ENCODE measurements at places on chromosomes 3 and 15.

- DNase-seq: no peak
Observed at GRCh38 chr15:70602281-70602680, 161.1 kb downstream of the UACA start.

DNA sequence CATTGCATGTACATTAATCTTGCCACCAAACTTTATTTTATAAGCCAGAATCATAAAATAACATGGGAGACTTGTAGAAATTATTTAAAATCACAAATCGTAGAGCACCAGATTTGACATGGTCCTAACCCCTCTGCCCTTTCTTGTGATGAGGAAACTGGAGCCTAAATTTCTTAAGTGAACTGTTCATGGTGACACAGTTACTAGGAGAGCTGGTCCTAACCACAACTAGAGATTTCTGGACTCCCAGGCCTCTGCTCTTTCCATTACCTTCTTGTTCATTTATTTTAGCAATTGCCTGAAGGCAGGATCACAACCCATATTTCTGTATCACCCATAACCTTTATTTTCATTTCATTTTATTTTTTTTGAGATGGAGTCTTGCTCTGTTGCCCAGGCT is 352.5 kb downstream of the LPP start:
- no peak for DNase-seq

DNA sequence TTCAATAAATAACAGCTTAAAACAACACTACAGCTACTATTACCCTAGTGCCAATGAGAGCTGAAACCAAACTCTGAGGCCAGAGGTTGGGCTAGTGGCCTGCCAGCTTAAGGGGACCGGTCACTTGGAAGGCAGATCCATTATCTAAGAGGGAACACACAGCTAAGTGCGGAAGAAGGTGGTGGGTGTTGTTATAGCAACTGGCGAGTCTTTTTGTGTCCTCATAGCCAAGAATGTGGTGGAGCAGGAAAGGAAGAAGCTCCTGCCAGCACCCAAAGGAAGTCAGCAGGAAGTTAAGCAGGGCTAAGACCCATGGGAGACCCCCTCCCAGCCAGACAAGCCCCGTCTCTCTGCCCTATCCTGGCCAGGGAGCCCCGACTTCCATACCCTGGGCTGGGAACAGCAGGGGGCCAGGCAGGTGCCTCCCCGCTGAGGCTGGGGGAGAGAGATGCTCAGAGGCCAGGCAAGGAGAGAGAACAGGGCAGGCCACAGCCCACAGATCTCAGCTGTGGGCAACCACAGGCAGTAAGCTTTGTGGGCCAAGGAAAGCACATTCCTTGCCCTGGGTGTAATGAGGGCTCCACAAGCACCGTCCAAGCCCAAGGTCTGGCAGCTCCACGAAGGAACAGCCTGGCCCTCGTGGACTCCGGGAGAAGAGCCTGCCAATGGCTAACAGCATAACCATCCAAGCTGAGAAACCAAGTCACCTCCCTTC is 34.0 kb upstream of the HRH1 start:
- DNase-seq: no peak

DNA sequence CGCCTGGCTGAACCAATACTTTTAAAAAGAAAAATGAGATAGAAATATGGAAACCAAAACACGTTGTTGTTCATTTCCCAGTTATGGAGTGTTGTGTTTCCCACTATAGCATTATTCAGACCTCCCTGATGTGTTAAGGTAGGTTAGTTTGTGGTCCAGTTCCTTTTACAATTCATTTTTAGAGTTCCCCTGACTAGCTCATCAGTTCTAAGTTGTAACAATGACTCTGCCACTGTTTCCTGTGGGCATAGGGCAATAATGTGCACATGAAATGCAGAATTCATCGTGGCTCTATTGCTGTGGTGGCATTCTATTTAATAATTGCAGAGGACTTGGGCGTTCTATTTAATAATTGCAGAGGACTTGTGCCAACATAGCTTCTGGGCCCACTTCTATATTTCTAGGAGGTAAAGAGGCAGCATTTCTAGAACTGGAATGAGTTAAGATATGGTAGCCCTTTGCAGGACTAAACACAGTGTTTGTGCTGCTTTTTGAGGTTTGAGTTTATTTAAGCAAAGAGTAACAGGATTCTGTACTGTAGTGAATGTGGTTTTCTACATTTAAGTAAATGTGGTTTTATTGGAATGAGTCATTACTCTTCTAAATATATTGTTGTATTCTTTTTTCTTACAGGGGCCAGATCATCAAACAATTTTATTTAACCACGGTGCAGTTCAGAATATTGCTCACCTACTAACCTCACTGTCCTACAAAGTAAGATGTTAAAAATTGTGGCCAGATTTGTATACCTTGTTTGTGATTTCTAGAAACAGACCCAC is 47.5 kb downstream of the ARMC8 start:
- DNase-seq: no peak

GRCh38 chr3:83934192-83935021 is 1024.4 kb upstream of the CADM2 start:
- no peak for DNase-seq

- no peak for DNase-seq
Observed at GRCh38 chr15:68195336-68196112, 9.6 kb downstream of the CALML4 start.

GRCh38 chr15:51735228-51736010 is 2.0 kb downstream of the LYSMD2 start:
- DNase-seq: no peak

- DNase-seq: no peak
Observed at GRCh38 chr3:38314112-38314763, 32.1 kb downstream of the SLC22A14 start.

GRCh38 chr3:116051040-116051439 is 394.2 kb downstream of the LSAMP start:
- no peak for DNase-seq

- DNase-seq: peak; percentile 78
Observed at GRCh38 chr3:132317229-132317948, at the start of gene ACP3. Gene ACP3, plus strand, starts transcription at chr3:132317407. Its CDS starts 50 bp downstream, at chr3:132317457.

- DNase-seq: no peak
Observed at GRCh38 chr15:98745650-98746374, 97.5 kb downstream of the IGF1R start.
